Left ventricle myocardium superior (tissue), 1 donor: ENCODE measurements at places on chromosomes 5 and 9. TPM values are rescaled to one million over a fixed set of nuclear protein-coding genes. Genes with fewer than 3 reads are reported as not detected.

Gene NFIL3
- total RNA-seq: 19.6 TPM

Gene MED10
- total RNA-seq: 29.2 TPM

Gene RRAGA
- total RNA-seq: 70.7 TPM

Gene PSAT1
- 0.79 TPM for total RNA-seq

Gene CERCAM
- total RNA-seq: 7.0 TPM

Gene COL15A1
- total RNA-seq: 47.2 TPM

Gene MAMDC2
- total RNA-seq: 8.9 TPM

Gene MAP3K1
- 6.5 TPM for total RNA-seq

Gene PCDHA10
- 0.15 TPM for total RNA-seq

DNA sequence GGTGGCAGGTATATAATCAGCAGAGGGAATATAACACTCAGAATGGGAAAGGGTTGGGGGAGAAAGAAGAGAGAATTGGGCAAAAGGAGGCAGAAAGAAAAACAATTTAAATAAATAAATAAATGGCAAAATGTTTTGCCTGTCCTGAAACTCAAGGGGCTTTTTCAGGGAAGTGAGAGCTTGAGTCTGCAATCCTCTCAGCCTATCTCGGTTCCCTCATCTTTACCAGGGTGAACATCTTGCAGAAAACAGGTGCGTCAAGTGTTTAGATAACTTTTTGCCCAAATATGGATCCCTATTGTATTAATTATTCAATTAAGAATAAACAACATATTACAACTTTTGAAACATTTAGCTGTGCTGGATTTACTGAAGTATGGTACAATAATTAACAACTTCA lies 343.0 kb upstream of the EDIL3 start:
- no peak for DNase-seq

DNA sequence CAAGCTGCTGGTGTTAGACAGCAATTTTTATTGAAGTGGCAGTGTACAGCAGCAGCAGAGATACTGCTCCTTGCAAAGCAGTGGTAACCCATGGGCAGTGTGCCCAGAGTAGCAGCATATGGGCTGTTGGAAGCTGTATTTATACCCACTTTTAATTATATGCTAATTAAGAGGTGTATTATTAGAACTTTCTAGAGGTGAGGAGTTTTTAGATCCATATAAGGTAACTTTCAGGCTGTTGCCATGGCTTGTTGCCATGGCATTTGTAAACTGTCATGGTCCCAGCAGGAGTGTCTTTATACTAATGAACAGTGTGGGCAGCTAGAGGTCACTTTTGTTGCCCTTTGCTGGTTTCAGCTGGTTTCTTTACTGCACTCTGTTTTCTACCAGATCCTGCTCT lies 3.7 kb upstream of the PJA2 start:
- DNase-seq: no peak

- no peak for DNase-seq
Measured at GRCh38 chr9:38228331-38229103, 159.5 kb upstream of the SHB start.

DNA sequence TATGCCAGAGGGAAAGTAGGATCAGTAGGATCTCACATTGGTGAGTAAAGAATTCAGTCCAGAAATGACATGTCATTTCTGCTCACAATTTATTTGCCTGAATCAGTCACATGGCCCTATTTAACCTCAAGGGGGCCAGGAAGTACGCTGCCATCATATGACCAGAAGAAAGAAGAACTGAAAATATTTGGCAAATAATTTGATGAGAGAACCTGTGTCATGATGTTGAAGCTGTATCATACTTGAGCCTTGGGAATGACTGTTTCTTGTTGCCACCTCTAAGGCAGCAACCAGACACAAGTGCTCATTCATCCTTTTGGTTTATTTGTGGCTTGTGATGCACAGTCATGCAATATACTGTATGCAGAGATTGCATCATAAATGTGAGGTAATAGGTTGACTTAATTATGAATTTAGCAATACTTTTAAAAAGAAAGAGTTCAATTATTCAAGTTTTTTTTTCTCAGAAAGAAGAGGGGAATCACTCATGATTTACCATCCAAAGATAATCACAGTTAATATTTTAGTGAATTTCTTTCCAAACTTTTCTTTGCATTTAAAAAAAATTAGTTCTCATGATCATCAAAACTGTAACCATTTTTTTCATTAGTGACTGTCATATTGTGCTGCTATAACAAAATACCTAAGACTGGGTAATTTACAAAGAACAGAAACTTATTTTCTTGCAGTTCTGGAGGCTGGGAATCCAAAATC lies 8.2 kb upstream of the ZFYVE16 start:
- no peak for DNase-seq

GRCh38 chr5:115423051-115423450 lies 121.5 kb downstream of the FEM1C start:
- no peak for DNase-seq

DNA sequence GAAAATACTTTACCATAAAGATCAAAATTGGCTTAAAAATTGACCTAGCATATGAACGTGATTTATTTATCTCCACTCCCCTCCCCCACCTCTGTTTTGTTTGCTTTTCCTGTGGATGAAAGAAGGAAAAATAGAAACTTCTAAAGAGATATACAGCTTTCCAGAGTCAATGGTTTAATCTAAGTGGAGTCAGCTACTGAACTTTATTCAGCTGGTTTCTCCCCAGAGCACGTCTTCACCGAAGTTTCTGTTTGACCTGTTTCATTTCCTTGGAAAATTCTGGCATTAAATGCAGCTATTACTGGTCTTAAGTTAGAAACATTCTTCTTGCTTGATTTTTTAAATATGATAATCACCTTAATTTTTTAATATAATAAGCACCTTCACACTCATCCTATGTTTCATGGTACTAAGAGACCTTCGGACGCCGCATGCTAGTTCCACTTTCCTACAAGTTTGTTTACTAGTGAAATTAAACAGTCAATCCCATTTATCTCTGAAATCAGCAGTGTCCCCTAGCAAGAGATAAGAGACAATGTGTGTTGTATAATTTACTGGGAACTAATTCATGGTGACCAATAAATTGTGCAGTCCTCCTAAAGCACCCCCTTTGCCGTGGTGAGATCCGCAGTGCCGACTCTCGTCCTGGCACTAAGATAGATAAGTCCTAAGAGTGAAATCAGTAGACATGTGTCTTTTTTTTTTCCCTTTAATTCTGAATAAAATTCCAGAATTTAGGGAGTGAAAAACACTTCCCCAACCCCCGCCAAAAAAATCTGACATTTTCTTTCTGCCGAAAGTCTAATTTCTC lies 89.9 kb downstream of the ARL15 start:
- no peak for DNase-seq

DNA sequence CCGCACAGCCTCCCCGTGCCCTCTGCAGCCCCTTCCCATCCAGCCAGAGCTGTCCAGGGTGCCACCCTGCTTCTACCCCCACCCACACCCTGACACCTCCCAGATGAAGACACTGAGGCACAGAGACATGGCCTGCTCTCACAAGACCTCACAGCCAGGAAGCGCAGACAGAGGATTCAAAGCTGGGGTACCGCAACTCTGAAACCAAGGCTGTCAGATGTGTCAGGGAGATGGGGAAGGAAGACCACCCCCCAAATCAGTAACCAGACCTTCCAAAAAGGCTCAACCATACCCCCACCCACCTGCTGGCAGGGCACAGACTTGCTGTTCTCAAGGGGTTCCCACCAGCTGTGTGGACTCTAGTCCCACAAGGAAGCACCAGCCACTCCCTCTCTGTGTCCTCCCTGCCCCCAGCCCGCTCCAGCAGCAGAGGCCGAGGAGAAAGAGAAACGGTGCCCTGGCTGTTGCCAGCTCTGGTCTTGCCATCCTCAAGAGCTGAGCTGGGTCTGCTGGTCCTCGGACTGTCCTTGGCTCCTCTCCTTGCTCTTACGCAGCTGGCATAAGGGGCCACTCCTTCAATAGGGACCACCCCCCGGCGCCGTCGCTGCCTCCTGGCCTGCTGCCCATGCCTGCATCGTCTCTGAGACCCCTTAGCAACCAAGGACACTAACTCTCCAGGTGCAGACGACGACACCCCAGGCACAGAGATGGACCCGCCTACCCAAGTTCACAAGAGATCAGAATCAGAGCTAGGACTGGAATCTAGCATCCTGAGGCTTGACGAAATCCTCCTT lies 699 bp downstream of the AKNA start:
- peak; percentile 52 for DNase-seq

DNA sequence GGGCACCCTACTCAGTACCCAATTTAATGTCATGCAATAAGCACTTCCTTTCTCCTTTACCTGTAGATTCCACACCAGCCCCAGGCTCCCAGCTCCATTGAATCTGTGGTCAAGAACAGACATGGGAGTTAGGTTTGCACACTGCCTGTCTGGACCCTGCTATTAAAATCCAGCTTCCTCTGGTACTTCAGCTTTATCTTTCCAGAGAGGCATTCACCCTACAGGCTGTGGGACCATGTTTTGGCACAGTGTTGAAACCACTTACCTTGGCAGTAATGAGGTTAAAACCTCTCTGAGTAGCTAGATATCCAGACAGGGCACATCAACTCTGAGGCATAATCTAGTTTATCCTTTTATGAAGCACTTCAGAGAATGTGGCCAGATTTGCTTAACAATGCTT lies 191.5 kb upstream of the PCSK5 start:
- no peak for DNase-seq

DNA sequence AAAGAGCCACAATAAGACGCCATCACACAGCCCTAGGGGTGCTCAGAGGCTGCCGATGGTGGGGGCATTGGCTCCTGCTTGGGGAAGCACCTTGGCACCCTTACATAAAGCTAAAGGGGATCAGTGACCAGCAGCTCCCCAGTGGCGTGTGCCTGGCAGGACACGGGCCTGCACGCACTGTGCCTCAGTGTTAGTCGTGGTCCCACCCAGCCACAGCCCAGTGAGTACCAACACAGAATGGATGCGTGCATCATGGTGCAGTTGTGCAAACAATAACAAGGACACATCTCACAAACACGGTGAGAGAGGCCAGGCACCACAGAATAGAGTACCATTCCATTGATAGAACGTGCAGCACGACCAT lies 103.2 kb downstream of the WNK2 start:
- DNase-seq: no peak

GRCh38 chr9:82930116-82930515 lies 132.8 kb downstream of the RASEF start:
- no peak for DNase-seq

GRCh38 chr5:151550146-151550545 lies 41.0 kb downstream of the FAT2 start:
- no peak for DNase-seq

DNA sequence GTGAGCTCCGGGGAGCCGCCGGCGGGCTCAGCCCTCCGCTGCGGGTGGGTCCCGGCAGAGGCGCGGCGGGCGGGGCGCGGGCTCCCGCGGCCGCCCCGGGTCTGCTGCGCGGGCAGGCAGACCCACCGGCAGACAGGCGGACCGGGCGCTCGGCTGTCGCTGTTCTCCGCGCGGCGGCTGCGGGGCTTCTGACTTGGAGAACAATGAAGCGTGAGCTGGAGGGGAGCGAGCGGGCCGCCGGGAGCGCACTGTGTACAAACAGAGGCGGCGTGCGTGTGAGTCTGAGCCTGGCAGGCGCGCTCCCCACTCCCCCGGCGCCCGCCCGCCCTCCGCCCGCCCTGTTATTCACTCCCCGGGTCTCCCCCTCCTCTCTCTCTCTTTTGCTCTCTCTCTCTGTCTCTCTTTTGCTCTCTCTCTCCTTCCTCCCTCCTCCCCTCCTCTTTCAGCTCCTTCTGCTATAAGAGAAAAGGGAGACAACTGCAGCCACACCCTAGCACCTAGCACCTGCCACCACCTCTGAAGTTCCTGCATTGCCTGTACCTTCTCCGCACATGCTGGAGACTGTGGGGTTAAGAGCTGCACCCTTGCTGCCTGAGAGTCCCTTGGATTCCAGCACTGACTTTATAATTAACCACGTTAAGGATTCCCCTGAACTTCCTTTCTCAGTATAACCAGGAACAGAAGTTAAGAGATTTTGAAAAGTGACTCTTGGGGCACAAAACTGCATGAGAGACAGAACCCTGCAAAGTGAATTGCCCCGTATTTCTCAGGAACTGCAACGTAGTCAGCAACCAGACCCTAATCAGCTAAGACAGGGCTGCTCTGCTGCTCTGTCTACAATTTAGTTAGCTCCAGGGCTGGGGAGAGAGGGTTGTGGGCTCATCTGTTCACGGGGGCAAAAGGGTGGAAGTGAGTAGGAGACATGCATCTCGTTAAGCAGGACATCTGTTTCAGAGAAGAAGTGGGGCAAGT lies at the start of gene EDIL3:
Gene EDIL3, minus strand, starts transcription at position 277 of the 972 bp plus-strand sequence. CDS start 506 bp downstream, outside the sequence.
- peak; percentile 58 for DNase-seq

- no peak for DNase-seq
Measured at GRCh38 chr9:73536403-73536802, 384.7 kb downstream of the ANXA1 start.

DNA sequence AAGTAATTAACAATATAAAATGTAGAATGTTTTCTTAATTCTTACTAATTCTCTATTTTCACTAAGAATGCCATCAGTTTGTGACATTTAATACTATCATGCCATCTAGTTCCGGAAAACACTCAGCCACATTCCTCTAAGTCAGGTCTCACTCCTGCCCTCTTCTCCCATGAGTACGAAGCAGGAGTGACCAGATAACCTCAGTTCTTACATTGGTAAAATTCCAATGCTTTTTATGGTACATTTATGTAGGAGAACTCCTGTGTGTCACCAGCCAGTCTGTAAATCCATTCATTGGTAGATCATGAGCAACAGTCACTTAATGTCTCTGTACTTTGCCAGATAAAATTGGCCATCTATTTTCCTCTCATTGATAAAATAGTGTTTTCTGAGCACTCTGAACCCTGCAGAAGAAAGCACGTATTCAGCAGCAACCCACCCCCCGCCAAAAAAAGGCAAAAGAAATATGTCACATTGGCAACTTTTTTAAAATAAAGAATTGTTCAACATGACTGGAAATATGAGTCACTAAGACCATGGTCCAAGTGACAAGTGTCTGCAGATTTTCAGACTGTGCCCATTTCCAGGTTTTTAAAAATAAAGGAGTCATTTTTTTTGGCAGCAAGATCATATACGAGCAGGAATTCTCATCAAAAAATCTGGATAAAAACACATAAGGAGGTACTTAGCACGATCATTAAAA lies 11.8 kb downstream of the GLIS3 start:
- no peak for DNase-seq

DNA sequence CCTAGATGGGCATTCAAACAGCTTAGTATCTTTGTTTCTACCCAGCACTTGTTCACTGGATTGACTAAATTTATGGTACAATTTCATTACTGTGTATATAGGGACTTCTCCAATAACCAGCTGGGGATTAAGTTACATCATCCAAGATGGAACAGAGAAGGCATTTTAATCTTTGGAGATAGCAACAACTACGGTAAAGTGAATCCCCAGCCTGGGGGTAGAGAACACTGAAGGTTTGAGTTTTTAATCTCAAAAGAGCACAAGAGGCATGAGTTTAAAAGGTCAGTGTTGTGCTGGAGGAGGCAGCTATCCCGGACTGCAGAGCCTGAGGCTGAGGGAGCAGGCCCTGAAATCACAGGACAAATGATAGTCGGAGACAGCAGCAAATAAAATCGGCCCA lies 28.6 kb downstream of the DDX31 start:
- no peak for DNase-seq

GRCh38 chr9:16184964-16185646 lies 632.3 kb downstream of the CCDC171 start:
- no peak for DNase-seq

DNA sequence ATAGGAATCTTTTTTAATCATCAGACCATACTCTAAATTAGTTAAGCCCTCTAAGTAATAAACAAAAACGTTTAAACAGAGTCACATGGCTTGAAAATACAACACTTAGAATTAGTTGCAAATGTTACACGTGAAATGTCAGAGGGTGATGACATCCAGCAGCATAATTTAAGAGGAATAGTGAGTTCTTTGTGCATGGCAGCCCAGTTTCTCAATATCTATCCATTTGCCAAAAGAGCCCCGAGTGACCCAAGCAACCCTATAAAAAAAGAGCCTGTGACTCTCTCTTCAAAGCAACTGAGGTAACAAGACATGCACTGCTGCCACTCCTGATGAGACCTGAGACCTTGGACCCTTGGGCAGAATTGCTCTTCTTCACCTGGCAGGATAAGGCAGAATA lies 96.9 kb upstream of the RASA1 start:
- DNase-seq: no peak
